ENCODE measurements at places on chromosomes 1 and 21.

GRCh38 chr1:37629726-37630425 is 4.8 kb downstream of the RSPO1 start:
- no peak for DNase-seq

DNA sequence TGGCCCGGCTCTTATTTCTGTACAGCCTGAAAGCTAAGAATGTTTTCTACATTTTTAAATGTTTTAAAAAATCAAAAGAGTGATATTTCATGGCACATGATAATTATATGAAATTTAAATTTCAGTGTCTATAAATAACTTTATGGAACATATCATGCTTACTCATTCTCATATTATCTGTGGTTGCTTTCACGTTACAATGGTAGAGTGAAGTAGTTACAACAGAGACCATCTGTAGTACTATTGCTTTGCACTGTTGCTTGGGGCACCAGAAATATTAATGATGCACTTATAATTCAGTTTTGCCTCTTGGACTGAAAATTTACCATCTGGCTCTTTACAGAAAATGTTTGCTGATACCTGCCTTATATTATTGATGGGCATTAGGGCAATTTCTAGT is 481.6 kb downstream of the PLPP3 start:
- no peak for DNase-seq

GRCh38 chr1:161792740-161793139 is 26.6 kb downstream of the ATF6 start:
- no peak for DNase-seq

DNA sequence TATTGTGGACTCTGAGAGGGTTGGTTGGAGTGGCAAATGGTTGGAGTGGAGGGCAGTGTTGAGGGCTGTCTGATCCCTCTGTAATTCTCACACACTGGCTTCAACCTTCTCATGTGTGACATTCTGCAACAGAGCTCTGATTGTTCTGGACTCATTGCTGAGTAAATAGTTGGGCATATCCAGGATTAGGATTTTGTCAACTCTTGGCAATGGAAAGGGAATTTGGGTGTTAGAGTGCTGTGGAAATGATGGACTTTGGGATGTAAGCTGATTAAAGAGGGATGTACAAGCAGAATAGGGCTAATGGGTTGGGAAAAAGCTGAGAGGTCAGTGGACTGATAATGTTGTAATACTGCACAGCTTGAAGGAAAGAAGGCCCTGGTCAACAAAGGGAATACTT is 16.5 kb downstream of the TLCD4 start:
- DNase-seq = no peak

- no peak for DNase-seq
Measured at GRCh38 chr1:112628516-112628915, 8.9 kb downstream of the CAPZA1 start.

- no peak for DNase-seq
Measured at GRCh38 chr1:47561523-47562007, 123.7 kb downstream of the FOXD2 start.

GRCh38 chr21:45420061-45421041 is 15.4 kb downstream of the COL18A1 start:
- DNase-seq = no peak

- DNase-seq = peak; percentile 57
Measured at GRCh38 chr1:206933333-206933945, 11.7 kb upstream of the FCMR start.

DNA sequence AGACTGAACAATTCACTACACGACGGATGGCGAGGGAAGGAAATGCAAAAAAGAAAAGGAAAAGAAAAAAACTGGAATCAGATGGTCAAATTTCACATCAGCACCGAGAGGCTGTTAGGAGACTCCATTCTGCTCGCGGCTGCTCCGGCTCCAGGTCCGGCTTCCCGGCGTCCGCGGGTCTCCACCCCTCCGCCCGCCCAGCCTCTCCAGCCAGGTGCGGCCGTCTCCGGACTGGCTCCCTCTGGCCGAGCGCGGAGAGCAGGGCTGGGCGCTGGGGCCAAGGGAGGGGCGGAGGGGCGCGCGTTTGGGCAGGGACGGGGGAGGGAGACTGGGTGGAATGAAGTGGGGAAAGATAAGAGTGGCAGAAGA is 332 bp downstream of the KCNJ6 start:
- DNase-seq = no peak

GRCh38 chr1:214579183-214579582 is 23.8 kb upstream of the CENPF start:
- DNase-seq = no peak

- no peak for DNase-seq
Measured at GRCh38 chr1:89147678-89148658, 22.1 kb upstream of the GBP2 start.

DNA sequence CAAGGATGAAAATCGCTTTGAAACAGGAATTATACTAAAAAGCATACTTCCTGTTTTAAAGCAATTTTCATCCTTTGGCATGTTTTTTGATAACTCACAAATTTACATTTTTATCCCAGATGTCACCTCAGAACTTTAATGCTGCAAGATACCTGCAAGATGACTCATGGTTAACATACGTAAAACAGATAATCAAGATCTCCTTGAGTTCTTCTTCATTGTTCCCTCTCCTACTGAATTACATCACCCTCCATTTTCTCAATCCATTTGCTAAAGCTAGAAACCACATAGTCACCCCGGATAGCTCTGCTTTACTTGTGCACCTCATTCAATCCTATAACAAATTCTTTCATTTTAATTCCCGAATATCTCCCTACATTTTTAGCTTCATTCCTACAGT is 1114.2 kb downstream of the PLA2G4A start:
- no peak for DNase-seq

DNA sequence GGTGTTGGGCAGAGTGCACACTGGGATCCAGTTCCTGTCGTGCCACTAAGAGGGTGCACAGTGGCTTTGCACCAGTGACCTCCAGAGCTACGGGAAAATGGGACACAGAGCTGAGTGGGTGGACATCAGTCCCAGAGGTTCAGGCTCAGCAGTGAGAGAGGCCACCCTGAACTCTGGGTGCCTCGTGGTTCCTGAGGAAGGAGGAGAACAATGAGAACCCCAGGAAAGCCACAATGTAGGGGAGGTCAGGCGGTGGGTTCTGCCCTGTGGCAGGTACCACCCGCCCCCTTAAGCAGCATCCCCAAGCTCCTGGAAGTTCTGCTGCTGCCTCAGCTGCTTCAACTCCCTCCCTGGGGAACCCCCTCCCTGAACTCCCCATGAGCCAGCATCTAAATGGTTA is 112.2 kb downstream of the GRIK3 start:
- DNase-seq = no peak

DNA sequence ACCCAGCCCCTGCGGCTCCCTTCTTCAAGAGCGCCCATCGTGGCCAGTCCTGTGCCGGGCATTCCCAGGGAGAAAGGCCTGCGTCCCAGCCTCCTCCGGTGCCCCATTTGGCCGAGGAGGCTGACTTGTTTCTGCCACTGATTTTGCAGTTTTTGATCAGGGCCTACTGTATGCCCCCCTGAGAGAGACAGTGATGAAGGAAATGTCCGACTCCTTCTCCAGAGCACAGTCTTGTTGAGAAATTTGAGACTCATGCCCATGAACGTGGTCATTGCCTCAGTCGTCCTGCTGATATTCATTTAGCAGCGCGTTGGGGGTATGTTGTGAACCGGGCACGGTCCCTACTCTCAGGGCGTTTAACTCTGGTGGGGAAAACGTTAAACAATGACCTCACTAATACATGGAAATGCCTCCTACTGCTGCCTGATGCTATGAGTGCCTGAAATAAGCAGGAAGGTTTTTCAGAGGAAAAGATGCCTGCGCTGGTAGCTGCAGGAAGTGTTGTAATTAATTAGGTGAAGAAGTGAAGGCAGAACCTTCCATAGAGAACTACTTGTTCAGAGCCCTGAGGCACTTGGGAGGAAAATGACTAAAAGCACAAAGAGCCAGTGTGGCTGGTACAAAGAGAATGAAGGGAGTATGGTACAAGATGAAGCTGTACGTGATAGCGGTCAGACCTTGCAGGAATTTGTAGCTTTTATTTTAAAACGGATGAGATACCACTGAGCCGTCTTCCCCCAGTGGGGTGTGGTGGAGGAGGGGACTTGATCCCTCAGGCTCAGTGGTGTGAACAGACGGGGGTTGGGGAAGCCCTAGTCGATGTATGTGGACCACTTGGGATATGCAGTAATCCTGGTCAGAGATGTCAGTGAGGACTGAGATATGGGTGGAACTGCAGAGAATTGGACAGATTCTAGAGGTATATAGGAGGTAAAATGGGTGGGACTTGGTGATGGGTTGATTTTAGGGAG is 730 bp downstream of the ZCCHC17 start:
- DNase-seq = no peak

DNA sequence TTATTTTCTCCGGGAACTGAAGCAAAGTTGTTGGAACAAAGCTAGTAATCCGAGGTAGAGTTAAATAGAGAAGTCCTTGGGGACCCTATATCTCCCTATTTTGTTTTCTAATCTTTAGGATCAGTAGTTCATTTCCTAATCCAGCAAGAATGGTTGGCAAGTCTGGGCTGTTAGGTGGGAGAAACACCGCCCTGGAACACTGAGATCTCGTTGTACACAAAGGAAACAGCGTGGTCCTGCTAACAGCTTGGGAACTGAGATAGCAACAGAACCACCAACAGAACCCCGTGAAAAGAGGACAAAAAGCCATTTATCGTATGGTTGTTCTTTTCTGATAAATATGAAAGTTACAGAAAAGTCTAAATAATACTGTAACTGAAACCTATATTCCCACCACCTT is 121.9 kb upstream of the CDC42BPA start:
- no peak for DNase-seq

DNA sequence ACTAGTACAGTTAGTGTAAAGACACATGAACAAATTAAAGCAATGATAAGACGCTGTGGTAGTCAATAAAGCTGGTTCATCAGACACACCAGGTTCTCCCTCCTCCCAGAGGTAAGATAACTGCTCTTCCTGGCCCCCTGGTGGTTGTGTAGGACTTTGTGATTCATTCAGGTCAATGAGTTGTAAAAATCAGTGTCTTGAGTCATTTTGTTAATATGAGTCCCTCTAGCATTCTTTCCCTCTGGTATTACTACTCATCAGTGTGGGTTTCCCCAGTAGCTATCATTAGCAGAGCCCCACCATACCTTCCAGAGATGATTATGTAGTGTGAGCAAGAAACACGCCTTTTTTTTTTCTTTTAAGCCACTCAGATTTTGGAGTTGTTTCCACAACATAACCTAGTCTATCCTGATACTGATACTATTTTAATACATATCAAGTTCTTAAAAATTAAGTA is 3.6 kb upstream of the SETDB1 start:
- peak; percentile 75 for DNase-seq

DNA sequence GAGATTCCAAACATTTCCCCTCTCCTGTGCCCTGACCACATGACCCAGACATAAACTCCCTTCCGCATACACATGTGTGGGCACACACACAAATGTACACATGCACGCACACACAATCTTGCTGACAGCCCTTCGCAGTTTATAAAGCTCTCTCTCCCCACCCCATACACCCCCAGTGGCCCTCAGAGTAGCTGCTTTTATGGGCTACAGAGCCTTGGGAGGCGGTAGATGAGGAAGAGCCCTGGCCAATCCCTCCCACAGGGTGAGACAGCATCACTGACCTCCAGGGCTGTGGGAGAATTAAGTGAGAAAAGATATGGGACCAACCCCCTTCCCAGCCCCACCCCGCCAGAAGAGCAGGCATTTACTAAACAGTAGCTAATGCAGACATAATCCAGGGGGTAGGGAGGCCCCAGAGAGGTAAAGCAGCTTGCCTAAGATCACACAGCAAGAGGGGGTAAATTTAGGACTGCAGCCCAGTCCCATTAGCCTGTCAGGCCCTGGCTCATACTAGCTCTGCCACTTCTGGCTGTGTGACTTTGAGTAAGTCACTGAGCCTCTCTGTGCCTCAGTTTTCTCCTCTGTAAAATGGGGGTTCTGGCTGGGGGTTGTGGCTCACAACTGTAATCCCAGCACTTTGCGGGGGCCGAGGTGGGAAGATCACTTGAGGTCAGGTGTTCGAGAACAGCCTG is 5.1 kb downstream of the SDC3 start:
- DNase-seq = no peak

GRCh38 chr1:229032375-229032774 is 238.5 kb upstream of the RAB4A start:
- DNase-seq = no peak

GRCh38 chr1:193222056-193222615 is 35.7 kb upstream of the B3GALT2 start:
- DNase-seq = no peak
